ENCODE measurements at places on chromosomes 12 and 14. TPM values are rescaled to one million over a fixed set of nuclear protein-coding genes. Genes with fewer than 3 reads are reported as not detected.

Gene ARL1
- 173 TPM for total RNA-seq

Gene ANO2
- total RNA-seq, result under 0.01 TPM

Gene PDE3A
- 1.4 TPM for total RNA-seq

Gene TSHR
- not detected for total RNA-seq

Gene MGAT4C
- under 0.01 TPM for total RNA-seq

Gene SSTR1
- 22.0 TPM for total RNA-seq

Gene ASCL1
- not detected for total RNA-seq

Gene MUCL1
- total RNA-seq, result not detected

Gene TPPP2
- total RNA-seq, result not detected

Gene GLT8D2
- 19.0 TPM for total RNA-seq

Gene INHBE
- 2.1 TPM for total RNA-seq

Gene CLEC9A
- total RNA-seq, result not detected

Gene FOXN4
- not detected for total RNA-seq
